ENCODE measurements at places on chromosomes 5 and 9.

DNA sequence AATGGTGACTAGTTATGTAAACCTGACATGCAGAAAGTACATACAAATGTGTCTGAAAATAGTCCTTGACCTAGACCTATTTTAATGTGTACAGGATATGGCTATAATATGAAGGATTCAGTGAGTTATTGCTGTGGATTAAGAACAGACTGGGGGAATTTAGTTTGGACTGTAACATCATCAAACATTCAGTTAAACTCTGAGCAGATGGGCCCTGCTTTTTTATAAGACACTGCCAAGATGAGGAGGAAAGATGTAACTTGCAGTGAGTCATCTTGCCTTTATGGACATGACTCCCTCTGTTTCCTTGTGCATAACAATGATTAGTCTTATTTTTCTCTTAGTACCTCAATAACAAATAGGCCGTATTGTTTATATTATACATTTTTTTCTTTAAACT lies 12.2 kb downstream of the PPP3R2 start:
- peaks cover 7% of the 10 kb centered on the region for H3K4me1 ChIP-seq
- no peak overlapping the region for H3K27ac ChIP-seq
- no peaks in the 10 kb centered on the region for H3K27me3 ChIP-seq
- H3K36me3 ChIP-seq, result no peaks in the 10 kb centered on the region
- no peak for DNase-seq
- H3K4me3 ChIP-seq, result no peak overlapping the region

DNA sequence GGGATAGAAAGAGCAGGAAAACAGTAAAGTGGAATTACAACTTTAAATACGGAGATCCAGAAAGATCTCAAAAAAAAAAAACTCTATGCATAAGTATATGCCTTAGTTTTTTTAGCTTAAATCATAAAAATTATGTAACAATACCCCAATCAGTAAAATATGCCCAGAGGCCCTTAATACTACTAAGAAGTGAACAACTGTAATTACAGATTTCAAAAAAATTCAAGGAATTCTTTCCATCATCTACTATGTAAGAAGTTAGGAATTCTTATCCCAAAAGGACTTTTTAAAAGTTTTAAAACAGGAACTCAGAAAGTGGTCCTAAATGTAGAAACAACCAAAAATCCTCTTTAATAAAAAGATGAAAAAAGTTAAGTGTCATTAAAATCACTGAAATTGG lies 111.3 kb downstream of the SSBP2 start:
- H3K27me3 ChIP-seq, result no peaks in the 10 kb centered on the region
- H3K36me3 ChIP-seq, result peaks cover 4% of the 10 kb centered on the region

- H3K36me3 ChIP-seq, result no peaks in the 10 kb centered on the region
- DNase-seq, result no peak
- H3K27ac ChIP-seq, result no peak overlapping the region
- H3K27me3 ChIP-seq, result no peaks in the 10 kb centered on the region
- H3K4me1 ChIP-seq, result no peaks in the 10 kb centered on the region
These were observed 357.8 kb upstream of the CCNG1 start for GRCh38 chr5:163079618-163080017.

- no peak overlapping the region for H3K4me3 ChIP-seq
- peak; percentile 24 for DNase-seq
- H3K27ac ChIP-seq, result peak overlapping the region; percentile 71
- H3K36me3 ChIP-seq, result peaks cover 33% of the 10 kb centered on the region
- peaks cover 10% of the 10 kb centered on the region for H3K4me1 ChIP-seq
- no peaks in the 10 kb centered on the region for H3K27me3 ChIP-seq
These were observed 18.7 kb upstream of the C5orf34 start for GRCh38 chr5:43533646-43534045.

DNA sequence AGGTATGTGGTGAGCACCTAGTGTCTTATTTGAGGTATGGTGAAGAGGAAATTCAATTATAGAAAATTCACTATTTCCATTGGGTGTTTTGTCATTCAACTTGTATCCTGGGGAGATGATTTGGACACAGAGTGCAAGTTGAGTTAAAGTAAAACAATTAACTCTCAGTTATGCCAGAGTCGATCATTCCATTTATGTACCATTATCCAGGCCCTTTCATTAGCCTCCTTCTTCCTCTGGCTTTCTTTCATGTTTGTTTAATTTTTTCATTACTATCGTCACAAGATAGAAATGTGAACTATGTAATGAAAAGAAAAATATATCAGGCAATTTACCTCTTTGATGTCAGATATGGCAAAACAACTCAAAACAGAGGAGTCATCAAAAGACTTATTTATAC lies 1347.2 kb upstream of the NUDT12 start:
- no peak overlapping the region for H3K4me3 ChIP-seq
- no peak overlapping the region for H3K27ac ChIP-seq
- no peaks in the 10 kb centered on the region for H3K4me1 ChIP-seq
